Naive thymus-derived CD8-positive, alpha-beta T cell (primary cell): ENCODE measurements at places on chromosomes 5 and 9.

GRCh38 chr5:122350496-122350895 lies 38.5 kb downstream of the SNCAIP start:
- DNase-seq, result no peak

GRCh38 chr9:116450378-116451139 lies 236.5 kb upstream of the TRIM32 start:
- no peak for DNase-seq

- DNase-seq, result no peak
Observed at GRCh38 chr5:176647843-176648473, 674 bp downstream of the TSPAN17 start.

DNA sequence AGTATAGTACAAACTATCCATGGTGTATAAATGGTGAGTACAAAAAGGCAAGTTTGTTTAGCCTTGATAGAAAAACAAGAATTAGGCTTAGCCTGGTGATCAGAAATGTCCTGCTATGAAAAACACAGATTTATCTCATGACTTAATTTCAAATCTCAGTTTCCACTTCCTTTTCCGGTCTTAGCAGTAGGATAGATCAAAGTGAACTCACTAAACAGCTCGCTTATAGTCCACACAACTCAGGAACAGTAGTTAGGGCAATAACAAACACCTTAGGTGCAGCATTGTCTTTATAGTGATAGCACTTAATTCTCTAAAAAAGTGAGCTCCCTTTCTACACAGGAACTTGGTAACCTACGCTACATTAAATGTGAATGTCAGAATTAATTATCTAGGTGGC lies 11.4 kb downstream of the GOLGA1 start:
- no peak for DNase-seq

DNA sequence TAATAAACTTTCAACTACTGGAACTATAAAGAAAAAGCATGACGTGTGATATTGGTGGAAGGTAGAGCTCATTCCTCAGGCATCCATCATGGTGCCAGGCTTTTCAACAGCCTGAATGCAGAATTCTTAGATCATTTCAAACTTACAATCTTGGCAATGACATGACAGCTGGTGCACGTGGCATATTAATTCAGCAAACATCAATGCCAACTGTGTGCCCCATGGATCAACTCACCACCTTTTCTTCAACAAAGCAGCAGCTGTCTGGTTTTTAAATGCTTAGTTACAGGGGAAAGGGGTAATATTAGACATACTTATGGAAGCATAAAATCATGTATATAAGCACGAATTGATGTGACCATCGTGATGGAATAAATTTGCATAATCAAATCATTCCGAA lies 56.0 kb upstream of the OR13F1 start:
- DNase-seq, result no peak

- no peak for DNase-seq
Observed at GRCh38 chr5:66718374-66719002, 122.3 kb downstream of the MAST4 start.

GRCh38 chr5:120738568-120738967 lies 274.5 kb downstream of the PRR16 start:
- no peak for DNase-seq

DNA sequence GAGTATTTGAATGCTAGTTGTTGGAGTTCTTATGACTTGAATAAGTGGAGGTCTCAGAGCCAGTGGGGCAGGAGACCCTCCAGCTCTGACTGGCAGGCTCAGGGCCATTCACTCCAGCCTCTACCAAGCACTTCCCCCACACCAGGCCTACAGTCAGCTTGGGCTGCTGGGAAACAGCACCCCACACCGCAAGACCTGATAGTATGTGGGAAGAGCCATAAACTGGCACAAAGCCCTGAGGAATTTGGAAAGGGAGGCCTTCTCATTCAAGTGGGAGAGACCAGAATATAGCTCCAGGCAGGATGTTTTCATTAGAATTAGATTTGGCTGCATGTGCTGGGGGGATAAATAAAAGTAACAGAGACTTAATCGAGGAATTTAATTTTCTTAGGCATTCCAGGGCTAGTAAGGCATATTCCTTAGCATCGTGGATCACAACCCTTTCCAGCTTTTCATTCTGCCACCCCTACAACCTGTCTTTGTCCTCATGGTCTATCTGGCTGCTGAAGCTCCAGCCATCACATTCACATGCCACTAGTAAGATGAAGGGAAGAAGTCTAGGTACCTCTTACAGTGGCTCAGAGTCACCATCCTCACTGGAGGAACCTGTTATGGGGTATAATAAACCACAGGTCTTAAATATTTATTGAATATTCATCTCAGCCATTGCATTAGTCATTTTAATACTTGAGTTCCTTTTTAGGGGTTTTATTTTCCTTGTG lies 47.5 kb downstream of the TMOD1 start:
- DNase-seq, result no peak

GRCh38 chr9:92652461-92652860 lies 17.5 kb downstream of the IPPK start:
- DNase-seq, result no peak

GRCh38 chr9:4356306-4356705 lies 56.4 kb upstream of the GLIS3 start:
- no peak for DNase-seq

DNA sequence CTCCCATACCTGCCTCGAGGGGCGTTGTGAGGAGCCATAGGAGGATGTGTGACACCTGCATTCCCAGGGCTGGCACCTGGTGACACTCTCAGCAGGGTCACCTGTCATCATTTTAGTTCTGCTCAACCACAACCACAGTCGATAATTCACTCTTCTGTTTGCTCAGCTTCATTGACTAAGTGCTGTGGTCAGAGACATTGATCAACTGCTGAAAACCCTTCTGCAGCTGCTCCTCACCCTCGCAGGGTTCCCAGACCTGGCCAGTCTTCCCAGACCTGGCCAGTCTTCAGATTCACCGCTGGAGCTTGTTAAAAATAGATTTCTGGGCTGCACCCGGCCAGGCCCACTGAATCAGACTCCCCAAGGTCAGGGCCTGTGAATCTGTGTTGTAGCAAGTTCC lies 92.8 kb downstream of the MVB12B start:
- DNase-seq, result no peak

GRCh38 chr9:90801241-90801972 lies at the start of gene SYK:
TSS of gene SYK (plus strand) at chr9:90801819. CDS start at chr9:90843899, 42,080 bp downstream.
- no peak for DNase-seq

GRCh38 chr9:133080161-133080560 lies 18.4 kb downstream of the CEL start:
- DNase-seq, result no peak

DNA sequence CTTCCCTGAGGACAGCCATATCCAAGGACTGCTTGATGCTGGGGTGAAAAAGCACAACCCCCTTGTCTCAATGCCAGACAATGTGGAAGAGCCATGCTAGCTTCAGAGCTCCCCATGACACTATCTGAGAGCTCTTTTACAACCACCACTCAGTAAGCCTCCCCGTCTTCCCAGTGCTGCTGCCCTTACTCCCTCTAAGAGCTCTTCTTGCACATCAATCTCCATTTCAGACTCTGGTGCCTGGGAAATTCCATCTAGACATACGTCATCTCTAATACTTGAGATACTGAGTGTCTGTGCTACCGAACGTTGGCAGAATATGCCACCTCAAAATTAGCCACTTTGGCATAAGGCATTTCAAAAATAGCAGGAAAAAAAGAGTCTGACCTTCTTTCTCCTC lies 94.5 kb downstream of the EDIL3 start:
- no peak for DNase-seq

DNA sequence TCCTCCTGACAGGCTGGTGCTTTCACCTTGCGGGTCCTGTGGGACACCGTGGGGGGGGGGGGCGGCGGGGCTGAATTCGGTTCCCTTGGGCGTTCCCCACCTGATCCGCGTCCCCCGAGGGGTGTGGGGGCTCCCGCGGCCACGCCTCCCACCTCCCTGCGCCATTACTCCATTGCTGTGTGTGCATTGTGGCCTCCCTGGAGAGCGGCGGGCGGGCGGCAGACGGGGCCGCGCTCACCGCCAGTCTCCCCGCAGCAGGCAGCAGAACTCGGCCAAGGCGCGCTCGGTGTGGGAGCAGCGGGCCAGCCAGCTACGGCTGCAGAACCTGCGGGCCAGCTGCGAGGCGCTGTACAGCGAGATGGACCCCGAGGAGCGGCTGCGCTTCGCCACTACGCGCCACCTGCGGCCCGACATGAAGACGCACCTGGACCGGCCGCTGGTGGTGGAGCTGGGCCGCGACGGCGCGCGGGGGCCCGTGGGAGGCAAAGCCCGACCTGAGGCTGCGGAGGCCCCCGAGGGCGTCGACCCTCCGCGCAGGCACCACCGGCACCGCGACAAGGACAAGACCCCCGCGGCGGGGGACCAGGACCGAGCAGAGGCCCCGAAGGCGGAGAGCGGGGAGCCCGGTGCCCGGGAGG lies 145.3 kb downstream of the CACNA1B start:
- no peak for DNase-seq

GRCh38 chr5:64125521-64125920 lies 40.1 kb upstream of the RNF180 start:
- no peak for DNase-seq

DNA sequence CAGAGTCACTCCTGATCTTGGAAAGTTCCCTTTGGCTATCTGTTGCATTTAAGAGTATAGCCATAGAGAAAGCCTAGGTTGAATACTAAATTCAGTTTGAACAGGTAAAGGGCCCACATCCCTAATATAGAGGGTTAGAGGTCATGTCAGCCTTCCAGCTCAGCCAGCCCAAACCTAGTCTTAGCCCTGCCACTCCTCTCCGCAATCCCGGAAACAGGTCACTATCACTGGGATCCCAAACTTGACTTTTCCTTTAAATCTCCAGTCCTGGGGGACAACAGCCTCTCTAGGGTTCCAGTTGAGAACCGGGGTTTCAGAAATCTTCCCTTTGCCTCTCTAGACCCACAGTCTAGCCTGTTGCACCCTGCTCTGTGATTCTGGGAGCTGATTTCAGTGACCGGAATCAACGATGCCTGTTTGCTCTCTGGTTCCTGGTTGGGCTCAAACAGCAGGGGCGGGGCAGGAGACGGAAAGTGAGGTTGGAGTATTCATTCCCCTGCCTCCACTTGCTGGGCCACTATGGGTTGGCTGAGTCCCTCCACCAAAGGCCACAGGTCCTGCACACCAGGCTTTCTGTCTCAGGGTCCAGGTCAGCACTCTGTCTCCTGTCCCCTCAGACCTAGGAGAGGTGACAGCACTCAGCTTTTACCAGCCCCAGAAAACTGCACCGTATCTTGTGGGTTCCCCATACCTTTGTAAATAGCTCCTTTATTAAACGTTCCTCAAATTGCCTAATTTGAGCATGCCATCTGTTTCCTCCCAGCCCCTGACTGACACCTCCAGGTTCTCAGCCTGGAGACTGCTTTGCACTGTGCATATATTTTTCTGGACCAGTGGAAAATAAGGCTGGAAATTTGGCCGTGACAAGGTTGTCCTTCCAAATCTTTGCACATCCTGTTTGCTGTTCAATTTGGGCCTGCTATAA lies 23.8 kb upstream of the CPEB4 start:
- DNase-seq, result no peak

DNA sequence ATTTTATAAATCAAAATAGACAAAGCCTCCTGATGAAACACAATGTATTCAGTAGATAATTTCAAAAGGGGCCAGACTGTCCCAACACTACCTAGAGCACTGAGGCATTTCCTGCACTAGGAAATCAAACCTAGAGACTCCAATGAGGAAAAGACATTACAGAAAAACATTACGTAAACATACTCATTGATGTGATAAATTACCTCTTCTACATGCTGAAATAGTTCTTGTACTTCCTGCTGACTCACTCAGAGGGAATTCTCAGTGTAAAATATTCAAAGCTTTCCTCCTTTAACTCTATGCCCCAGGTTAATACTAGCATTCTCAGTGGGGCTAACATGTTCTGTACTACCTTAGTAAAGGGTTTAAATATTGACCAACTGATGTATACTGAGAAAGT lies 178.0 kb downstream of the ESM1 start:
- no peak for DNase-seq

GRCh38 chr9:13865869-13866268 lies 448.1 kb downstream of the NFIB start:
- DNase-seq, result no peak

DNA sequence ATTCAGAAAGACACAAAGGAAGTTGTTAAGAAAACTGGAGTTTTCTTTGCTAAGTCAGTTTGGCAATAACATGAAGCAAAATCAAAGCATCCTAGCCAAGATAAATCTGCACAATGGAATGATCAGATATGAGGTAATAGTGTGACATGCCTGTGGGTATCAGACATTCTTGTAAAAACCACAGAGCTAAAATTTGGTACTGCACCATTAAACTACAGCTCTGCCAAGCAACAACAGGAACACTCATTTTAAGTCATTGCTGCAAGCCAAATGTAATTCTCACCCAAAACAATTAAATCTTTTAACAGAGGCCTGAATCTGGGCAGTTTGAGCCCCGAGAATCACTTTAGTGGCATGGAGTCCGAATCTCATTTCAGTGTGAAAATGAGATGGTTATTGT lies 96.6 kb downstream of the VCAN start:
- DNase-seq, result no peak

GRCh38 chr9:22112870-22113821 lies 104.0 kb upstream of the CDKN2B start:
- DNase-seq, result no peak

DNA sequence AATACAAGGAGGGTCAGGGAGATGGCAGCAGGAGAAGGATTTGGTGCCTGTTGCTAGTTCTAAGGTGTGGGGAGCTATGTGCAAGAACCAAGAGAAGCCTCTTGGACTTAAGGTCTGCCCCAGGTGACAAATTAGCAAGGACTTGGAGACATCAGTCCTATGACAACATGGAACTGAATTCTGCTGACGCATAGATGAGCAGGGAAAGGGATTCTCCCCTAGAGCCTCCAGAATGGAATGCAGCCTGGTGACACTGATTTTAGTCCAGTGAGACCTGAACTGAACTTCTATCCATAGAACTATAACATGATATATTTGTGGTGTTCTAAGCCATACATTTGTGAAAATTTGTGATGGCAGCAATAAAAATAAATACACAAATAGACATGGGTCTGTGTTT lies 215.6 kb downstream of the ESM1 start:
- DNase-seq, result no peak

- DNase-seq, result no peak
Observed at GRCh38 chr9:71764891-71765290, 3.4 kb downstream of the CEMIP2 start.

DNA sequence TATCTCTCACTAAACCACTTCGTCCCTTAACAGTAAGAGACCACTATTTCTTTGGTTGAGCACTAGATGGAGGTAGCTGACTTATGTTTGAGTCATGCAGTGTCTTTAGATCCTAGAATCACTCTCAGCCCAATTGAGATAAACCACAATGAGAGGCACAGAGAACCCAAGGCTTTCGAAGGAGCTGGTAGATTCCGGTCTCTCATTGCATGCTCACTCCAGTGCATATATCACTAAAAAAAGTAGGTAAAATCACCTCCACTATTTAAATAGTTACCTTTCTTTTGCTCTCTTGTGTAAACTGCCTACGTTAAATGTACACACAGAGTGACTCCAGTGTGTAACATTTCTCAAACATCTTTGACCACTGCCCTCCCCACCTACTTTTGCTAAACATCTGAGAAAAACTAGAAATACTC lies 27.6 kb downstream of the ACTL7A start:
- DNase-seq, result no peak

- DNase-seq, result no peak
Observed at GRCh38 chr9:2916382-2916985, 72.6 kb upstream of the PUM3 start.
